Glutamatergic neuron (in vitro differentiated cells): ENCODE measurements at places on chromosomes 1 and 21. TPM values are rescaled to one million over a fixed set of nuclear protein-coding genes. Genes with fewer than 3 reads are reported as not detected.

GRCh38 chr1:7136166-7136953, 351.1 kb downstream of the CAMTA1 start:
- DNase-seq = no peak

- DNase-seq = no peak
Observed at GRCh38 chr1:203677771-203678170, 51.1 kb downstream of the ATP2B4 start.

DNA sequence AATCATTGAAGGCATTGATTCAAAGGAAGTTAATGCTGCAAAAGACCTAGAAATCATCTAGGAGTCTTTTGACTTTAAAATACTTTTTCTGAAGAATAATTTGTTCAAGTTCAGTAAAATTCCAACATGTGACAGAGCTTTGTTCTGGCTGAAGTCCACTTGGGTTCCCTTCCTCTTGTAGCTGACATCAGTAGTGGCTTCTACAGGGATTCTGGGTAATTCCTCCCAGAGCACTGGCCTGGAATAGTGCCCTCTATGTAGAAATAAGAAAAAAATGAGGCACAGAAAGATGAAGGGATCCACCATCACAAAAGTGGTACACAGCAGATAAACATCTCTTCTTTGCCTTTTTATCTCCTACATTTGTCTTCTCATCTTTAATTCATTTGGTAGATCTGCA, 548.1 kb downstream of the LTN1 start:
- DNase-seq = no peak

DNA sequence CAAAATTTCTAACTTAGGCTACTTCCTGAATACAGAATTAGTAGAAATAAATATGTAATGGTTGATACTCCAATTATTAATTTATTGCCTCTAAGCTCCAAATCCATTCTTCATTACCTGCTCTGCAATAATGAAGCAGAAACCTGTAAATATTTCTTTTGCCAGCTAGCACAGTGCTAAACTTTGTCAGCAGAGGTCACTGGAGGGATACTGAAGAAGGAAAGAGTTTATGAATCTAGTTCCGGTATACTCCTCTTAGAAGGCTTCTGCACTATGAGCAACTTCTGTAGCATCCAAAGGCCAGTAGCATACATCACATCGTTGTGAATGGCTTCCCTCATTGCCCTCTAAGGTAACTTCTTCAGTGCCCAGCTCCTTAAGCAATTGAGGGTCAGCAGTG, 81.0 kb upstream of the LHX8 start:
- no peak for DNase-seq

GRCh38 chr1:100735244-100735643, 15.7 kb downstream of the VCAM1 start:
- DNase-seq = no peak

DNA sequence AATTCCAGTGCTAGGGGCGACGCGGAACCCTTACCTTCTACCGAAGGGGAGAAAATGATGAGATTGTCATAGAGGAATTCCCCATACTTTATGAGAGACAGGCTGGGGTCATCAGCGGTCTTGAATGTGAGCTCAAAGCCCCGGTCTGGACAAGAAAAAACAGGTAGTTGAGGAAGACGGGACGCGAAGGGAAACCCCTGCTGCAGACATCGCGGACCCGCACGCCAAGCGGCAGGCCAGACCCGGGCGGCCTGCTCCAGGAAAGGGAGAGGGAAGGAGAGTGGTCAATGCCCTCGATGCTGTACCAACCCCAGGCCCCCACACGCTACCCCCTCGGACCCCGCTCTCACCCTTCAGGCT, 342 bp downstream of the DDOST start:
- DNase-seq = no peak

DNA sequence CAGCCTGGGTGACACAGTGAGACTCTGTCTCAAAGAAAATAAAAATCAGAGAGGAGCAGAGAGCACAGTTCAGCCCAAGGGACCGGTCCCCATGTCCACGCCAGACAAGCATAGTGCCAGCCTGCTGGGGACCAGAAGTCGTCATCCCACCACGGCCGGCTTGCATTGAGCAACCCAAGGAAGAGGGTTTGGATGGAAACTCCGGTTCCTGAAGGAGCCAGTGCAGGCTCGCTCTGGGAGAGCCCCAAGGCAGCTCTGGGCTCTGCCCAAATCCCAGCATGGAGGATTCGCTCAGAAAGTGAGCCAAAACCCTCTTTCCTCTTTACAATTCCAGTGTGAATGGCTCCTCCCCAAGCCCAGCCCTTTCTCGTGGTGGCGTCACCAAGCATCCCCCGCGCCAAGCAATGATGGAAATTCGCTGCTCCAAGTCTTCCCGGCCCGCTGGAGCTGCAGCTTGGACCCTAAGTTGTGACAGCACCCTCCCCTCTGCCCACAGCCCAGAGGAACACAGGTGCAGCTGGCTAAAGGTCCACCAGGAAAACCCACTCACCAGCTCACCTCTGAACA, 64.1 kb upstream of the SLC25A33 start:
- DNase-seq = no peak

GRCh38 chr1:153750026-153750995, 22.5 kb downstream of the INTS3 start:
- DNase-seq = no peak

- DNase-seq = no peak
Observed at GRCh38 chr1:34970220-34970735, 14.9 kb downstream of the TMEM35B start.

- DNase-seq = no peak
Observed at GRCh38 chr1:117682372-117682771, 76.5 kb downstream of the TENT5C start.

DNA sequence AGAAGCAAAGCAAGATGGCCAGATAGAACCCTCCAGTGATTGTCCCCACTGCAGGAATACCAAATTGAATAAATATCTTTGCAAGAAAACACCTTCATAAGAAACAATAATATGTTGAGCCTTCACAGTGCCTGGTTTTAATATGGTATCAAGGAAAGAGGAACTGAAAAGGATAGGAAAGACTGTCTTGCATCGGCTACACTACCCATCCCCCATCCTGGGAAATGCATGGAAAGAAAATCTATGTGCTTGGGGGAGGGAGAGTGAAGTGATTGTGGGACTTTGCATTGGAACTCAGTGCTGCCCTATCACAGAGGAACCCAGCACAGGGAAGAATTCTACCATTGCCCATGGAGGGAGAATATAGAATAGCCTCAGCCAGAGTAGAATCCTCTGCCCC, 28.6 kb upstream of the AK5 start:
- no peak for DNase-seq

GRCh38 chr1:57986432-57986831, 560.1 kb downstream of the OMA1 start:
- DNase-seq = no peak

PROK1 gene
- not detected for total RNA-seq

TMEM269 gene
- total RNA-seq = 0.32 TPM

GJC2 gene
- 3.0 TPM for total RNA-seq
